Choroid plexus epithelial cell (primary cell): ENCODE measurements at places on chromosomes 16 and 17.

- no peak for DNase-seq
These were observed 72.5 kb downstream of the WSCD1 start for GRCh38 chr17:6142701-6143100.

DNA sequence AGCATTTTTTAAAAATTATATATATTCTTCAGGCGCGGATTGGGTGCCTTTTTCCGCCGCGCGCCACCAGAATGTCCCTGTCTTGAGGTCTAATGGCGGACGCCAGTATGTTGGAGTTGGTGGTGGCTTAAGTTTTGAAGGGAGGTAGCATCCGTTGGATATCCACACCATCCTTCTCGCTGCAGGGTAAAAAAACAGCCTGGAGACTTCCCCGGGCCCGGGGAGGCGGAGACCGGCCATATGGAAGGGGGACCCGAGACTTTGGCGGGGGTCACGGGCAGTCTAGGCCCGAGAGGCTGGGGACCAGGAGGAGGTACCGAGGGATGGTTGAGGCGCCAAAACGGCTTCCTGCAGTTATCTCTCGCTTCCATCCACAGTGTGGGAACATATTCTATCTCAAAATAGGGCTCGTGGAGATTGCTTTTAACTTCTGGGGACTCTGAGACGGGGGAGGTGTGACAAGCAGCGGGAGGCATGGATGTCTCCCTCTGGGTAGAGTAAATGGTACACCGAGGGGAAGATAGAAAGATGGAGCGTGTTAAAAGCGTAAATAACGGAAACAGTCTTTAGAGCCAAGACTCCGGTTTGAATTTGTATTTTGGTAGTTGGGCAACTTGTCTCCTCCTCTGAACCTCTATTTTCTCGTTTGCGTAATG, at the start of gene SF3B3:
Gene SF3B3 (plus strand): TSS at position 74 of the 656 bp plus-strand sequence. CDS start 2,841 bp downstream, outside the sequence.
- peak; percentile 39 for DNase-seq

- DNase-seq: no peak
These were observed 103.8 kb downstream of the CLEC16A start for GRCh38 chr16:11047939-11048800.

GRCh38 chr16:72609066-72609465, 437.1 kb upstream of the PMFBP1 start:
- DNase-seq: no peak

DNA sequence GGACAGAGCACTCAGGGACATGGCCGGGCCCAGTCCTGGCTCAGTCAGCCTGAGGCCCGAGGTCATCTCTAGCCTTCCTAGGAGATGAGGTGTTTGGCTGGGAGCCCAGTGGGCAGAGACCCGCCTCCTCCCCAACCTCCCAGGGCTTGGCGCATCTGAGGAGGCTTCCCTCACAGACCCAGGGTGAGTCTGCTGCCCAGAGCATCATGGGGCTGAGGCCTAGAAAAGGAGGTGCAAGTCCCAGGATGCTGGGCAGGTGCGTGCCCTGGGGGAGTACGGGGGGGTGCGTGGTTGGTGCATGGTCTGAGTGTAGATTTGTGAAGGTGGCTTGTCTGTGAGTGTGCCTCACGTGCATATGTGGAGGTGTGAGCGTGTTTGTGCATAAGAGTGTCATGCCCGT, 4.7 kb downstream of the PDE6G start:
- peak; percentile 76 for DNase-seq
